Frontal cortex (tissue), 4 donors: ENCODE measurements at places on chromosomes 7 and 10.

DNA sequence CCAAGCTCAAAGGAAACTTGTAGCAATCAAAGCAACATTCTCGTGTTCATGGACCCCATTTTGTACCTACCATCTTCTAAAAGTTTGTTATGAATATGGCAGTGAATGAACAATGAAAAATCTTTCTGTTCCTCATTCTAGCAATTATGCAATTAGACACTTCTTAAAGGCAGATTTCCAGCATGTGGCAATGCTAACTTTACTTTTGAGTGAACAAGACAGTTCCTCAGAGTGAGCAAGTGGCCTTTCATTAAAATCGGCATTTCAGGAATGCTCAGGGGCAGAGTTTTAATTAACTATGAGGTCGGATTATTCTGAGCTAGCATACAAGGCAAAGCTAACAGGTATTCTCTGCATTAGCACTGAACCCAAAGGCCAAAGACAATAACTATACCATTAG lies 48.4 kb upstream of the NFE2L3 start:
- no peak for DNase-seq

DNA sequence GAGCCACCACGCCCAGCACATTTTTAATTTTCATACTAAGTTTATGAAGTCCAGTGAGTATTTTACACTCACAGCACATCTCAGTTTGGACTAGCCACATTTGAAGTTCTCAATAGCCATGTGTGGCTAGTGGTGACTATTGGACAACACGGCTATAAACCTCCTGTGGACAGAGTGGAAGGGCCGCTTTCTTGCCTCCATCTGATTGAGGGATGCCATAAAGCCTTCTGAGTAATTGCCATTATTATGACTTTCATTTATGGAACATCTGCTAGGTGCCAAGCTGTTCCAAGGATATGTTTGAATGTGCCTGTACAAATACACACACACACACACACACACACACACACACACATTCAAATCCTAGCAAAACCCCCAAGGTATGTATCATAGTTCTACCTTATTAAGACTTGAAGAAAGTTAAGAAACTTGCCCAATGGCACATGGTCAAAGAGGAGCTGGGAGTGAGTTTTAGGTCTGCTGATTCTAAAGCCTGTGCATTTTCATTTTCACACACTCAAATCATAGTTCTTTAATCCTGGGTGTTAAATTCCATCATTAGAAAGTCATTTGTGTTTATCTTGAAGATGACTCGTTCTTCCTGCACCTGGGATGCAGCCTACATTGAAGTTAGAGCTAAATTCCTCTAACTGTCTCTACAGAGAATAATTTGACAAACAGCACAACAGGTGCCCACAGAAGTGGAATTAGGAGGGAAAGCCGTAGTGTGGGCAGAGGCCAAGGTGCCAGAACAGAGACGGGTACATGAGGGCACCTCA lies 143.3 kb downstream of the PKD1L1 start:
- DNase-seq: no peak

GRCh38 chr10:36489181-36489580 lies 636.2 kb upstream of the ANKRD30A start:
- DNase-seq: no peak

DNA sequence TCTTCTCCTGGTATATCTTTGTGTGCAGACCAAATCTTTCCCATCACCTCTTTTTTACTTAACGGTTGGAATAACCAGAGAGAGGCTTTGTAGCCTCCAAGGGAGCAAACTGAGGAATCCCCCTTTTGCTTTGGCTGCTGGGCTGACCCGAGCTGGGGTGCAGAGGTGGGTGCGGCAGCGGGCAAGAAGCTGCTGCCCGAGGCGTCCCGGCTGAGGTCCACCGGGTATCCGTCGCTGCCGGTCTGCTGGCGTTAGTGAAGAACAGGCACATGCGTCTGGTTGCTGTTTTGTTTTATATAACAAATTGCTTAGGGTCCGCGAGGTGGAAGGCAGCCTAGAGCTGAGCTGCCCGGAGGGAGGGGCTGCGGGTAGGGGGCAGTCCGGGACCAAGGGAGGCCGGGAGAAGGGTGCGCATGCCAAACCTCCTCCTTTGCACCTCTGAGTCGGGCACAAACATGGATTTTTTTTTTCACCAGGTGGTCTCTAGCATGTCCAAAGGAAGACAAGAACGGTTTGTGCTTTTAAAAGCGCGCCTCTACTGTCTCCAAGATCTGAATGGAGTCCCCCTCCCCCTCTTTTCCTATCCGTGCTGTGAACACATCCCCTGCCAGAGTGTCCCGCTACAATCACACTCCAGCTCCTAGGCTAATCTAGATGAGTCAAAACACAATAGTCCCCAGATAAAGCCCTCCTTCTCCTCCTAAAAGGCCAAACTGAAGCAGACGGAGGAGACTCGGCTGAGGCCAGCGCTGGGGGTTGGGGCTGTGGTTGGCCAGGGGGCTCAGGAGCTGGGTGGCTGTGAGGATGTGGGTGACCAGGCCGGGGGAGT lies 6.8 kb upstream of the GATA3 start:
- no peak for DNase-seq

- DNase-seq: no peak
Observed at GRCh38 chr7:36852017-36852416, 127.7 kb upstream of the AOAH start.

GRCh38 chr10:101007915-101008822 lies 8.6 kb downstream of the LZTS2 start:
- peak; percentile 29 for DNase-seq

DNA sequence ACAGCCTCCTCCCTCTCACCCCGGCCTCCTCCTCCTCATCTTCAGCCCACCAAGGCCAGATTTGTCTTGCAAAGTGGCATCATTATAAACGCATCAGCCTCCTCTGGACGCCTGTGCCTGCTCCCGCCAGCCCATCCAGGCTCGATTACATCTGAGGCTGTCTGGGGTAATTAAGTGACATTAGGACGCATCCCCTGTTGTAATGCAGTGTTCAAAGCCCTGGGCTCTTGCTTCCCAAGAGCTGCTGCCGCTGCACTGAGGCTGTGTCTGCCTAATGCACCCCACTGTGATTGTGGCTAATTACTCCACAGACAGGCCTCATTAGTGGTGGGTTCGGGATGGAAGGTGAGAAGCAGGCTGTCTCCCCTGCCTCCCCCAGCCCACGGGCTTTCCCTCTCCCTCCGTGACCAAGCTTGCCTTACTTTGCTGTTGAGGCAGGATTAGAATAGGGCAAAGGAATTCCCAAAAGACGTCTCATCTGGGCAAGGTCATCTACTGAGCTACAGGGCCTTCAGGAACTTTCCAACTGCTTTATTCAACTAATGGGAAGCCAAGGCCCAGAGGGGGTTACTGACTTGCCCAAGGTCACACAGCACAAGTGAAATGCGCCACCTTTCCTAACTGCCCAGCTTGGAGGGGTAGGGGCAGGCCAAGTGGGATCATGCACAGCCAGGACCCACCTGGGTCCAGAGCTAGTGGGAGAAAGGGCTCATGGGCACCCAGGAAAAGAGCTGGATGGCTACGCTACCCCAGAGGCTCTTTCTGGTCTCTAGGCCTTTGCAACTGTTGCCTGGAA lies 66.2 kb upstream of the PCBD1 start:
- no peak for DNase-seq

GRCh38 chr7:51009716-51010496 lies 227.2 kb upstream of the GRB10 start:
- DNase-seq: no peak

DNA sequence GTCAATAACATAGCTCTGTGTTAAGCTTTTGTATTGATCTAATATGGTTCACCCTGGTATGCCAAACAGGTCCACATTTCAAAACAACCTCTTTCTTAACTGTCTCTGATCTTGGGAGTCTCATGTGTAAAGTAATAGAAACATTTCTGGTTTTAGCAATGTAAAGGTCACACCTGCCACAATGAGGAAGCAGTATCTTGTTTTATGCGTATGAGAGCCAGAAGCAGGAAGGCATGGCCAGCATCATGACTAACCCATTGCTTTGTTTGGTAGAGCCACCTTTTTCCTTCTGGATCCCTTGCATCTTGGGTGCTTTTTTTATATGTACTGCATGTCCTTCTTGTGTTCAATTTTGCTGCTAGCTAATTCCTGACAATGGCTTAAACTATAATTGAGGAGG lies 411.3 kb upstream of the SEMA3C start:
- no peak for DNase-seq

DNA sequence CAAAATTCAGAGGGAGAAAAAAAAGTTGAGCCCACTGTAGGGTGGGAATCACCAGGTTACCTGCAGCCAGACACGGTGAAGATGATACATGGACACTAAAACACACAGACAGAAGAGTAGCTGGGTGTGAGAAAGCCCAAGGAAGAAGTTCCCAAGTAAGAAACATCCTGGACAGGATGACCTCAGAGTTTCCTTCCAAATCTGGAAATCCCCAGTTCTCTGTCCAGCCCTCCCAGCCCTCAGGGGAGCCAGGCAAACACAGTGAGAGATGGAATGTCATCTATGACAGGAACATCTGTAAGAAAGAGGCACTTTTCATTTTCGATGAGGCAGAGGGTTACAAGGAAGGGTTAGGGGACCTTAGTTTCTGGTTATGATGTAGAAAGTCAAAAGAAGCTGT lies 125.1 kb upstream of the LYZL1 start:
- no peak for DNase-seq

GRCh38 chr7:83643739-83644138 lies 5.2 kb downstream of the SEMA3E start:
- no peak for DNase-seq

DNA sequence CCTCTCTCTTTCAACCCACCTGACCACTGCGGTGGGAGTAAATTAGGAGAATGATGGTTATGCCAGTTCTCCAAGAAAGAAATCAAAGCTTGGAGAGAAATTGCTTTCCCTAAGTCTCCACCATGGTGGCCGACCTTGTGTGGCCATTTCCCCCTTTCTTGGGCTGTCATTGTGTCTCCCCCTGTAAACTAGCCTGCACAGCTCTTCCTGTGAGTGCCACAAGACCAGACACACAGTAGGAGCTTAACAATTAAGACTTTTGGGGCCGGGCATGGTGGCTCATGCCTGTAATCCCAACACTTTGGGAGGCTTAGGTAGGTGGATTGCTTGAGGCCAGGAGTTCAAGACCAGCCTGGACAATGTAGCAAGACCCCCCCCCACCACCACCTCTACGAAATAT lies 18.9 kb upstream of the LIMK1 start:
- no peak for DNase-seq

DNA sequence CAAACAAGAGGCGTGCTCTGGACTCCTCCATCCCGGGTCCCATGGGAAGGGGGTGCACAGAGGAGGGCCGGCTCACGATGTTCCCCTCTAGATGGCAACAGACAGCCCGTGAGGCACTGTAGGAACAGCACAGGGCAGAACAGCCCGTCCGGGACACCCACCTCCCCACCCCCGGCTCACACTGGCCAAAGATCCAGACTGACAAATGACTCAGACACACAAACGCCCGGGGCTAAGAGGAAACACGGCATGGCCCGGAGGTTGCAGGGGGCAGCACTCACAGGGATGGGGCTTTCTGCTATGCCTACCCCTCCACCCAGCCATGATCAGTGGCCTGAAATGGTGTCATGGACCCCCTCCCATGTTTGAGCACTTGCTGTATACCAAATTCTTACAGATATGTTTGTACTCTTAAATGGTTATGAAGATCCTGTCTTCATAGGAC lies 4.9 kb upstream of the ELN start:
- DNase-seq: peak; percentile 66

- peak; percentile 12 for DNase-seq
Observed at GRCh38 chr10:120824881-120825309, 26.3 kb upstream of the WDR11 start.

DNA sequence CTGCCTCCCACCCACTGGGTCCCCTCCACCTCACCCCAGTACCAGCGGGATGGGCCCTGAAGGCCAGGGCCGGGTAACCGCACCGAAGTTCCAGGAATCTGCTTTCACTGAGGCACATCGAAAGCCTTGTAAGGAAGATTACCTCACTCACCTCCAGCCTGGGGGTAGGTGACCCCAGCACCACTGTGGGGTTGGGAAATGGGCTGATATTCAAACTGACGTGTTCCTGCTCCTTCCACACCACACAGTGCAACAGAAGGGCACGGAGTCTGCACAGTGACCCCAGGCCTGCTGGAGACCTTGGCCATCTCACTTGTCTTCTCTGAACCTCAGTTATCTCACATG lies 29.8 kb downstream of the NPS start:
- DNase-seq: no peak

GRCh38 chr7:131080754-131081153 lies 246.9 kb upstream of the MKLN1 start:
- no peak for DNase-seq

GRCh38 chr10:21919117-21919516 lies 84.4 kb downstream of the DNAJC1 start:
- DNase-seq: no peak

DNA sequence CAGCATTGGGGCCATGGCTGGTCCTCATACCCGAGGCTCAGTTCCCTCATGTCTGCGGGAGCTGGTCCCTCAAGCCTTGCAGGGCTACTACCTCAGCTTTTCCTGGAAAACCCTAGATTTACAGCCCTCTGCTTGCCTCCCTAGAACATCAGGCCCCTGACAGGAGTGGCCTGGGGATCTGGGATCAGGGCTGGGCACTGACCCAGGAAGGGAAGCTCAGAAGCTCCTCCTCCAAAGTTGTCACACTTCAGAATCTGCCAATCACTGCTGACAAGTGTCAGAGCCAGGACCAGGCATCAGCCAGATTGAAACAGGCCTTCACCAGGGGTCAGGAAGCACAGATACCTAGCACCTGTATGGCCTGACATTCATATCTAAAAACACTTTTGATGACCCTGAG lies 115.2 kb downstream of the GRID1 start:
- no peak for DNase-seq

DNA sequence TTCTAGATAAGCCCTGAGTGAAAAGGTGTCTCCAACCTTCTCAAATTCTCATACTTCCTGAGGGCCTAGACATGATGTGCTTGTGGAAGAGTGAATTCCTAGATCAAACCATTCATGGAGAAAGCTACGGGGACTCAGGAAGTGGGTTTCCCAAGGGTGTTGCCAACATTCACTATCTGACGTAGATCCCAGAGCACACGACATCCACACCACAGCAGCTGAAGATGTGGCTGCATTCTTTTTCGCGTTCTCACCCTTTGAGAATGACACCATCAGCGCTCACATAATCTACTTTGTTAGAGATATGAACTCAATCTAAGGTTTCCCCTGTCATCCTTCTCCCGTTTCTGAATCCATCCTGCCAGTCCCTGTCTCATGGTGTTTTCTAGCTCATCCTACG lies 290.8 kb downstream of the DNAJB6 start:
- DNase-seq: no peak

- no peak for DNase-seq
Observed at GRCh38 chr10:996031-996430, 7.8 kb downstream of the GTPBP4 start.

GRCh38 chr7:13017881-13018280 lies 330.4 kb downstream of the ARL4A start:
- DNase-seq: no peak

DNA sequence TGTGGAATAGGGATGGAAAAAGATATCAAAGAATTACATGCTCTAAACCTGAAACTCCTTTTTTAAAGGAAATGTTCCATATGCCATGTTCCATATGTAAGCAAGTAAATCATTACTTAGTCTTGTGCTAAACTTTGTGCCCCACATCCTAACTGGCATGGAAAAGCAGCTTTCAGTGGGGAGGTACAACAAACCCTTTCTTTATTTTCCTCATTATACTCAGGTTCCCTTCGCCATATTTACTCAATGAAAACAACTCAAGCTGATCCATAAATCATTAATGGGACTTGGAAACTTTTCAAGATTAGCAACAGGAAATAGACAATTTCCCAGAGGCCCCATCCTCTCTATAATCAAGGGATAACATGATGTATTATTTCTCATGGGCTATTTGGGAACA lies 56.0 kb downstream of the GSAP start:
- no peak for DNase-seq

- no peak for DNase-seq
Observed at GRCh38 chr10:127221281-127221680, 24.9 kb upstream of the INSYN2A start.

GRCh38 chr7:134851141-134851540 lies 71.7 kb downstream of the CALD1 start:
- DNase-seq: no peak
